ENCODE measurements at places on chromosomes 5 and 9.

GRCh38 chr5:117455236-117456233, 880.9 kb upstream of the SEMA6A start:
- no peak for DNase-seq

GRCh38 chr5:138543730-138544104, 681 bp upstream of the ETF1 start:
- no peak for DNase-seq

DNA sequence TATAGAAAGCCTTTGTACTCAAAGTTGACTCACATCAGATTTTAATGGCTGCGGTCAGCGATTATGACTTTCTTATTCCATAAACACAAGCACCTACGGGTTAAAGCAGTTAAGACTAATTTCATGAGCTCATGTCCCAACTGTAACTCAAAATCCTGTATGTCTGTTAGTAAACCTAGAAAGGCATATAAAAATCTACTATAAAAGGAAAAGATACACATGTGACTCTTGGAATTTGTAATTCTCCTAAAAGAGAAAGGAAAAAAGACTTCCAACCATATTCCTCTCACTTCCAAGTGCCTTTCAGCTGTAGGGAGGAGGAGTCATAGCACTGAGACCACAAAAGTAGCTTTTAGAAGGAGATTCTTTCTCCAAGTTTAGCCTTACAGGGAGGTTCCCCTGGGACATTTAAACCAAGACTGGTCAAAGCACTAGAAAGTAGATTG, 129.1 kb downstream of the EBF1 start:
- DNase-seq: no peak

GRCh38 chr5:4817767-4818166, 322.4 kb upstream of the ADAMTS16 start:
- DNase-seq: no peak

DNA sequence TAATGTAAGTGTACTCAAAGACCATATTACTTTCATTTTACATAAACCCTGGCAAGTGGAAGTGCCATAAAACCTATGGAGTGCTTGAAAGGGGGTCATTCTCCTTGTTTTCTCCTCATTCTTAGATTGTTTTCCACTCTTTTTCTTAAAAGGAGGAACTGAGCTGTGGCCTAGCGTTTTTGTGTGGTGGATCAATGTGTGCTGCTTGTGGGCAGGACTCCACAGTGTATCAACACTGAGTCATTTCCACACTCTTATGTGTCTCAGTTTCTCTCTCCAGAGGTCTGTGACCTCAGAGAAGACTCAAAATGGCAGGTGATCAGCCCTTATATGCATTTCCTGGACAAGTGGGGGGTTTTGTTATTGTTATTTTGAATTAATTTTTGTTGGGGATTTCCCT, 516.1 kb upstream of the CDH10 start:
- no peak for DNase-seq

DNA sequence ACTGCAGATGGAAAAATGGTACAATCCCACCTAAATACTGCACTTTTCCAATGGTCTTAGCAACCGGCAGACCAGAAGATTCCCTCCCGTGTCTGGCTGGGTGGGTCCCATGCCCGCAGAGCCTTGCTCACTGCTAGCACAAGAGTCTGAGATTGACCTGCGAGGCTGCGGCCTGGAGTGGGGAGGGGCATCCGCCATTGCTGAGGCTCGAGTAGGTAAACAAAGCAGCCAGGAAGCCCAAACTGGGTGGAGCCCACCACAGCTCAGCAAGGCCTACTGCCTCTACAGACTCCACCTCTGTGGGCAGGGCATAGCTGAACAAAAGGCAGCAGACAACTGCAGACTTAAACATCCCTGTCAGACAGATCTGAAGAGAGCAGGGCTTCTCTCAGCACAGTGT, 221.6 kb upstream of the CTNND2 start:
- no peak for DNase-seq

DNA sequence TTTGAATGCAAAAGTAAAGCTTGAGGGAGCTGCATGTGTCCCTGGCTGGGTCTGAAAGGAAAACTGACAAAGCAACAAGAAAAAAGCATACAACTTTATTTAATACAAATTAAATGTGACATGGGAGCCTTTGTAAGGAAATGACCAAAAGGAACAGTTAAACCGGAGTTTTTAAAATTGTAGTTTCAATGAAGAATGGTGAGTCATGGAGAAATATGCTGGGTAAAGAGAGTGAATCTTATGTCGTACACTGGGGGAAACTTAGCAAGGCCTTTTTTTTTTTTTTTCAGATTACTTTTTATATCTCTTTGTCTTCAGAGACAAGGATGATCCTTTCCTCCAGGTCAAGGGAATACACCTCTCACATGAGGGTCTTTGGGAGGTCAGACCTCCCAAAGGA, 50.1 kb upstream of the FBXL17 start:
- no peak for DNase-seq

DNA sequence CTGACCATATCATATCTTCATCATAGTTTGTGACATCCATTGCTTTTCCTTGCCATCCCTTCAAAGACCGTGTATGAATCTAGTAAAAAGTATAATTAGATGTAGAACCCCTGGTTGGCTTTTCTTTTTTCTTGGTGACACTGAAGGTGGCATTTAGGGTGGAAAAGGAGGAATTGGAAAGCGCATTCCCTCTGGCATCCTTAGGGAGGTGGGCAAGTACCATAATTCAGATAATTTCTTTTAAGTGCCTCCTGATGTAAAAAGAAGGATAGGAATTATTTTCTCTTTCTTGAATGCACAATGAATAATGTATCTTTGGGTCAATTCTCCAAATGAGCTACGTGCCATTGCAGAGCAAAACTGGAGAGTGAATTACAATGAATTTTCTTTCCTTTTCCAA, 73.2 kb upstream of the SMARCA2 start:
- DNase-seq: no peak

DNA sequence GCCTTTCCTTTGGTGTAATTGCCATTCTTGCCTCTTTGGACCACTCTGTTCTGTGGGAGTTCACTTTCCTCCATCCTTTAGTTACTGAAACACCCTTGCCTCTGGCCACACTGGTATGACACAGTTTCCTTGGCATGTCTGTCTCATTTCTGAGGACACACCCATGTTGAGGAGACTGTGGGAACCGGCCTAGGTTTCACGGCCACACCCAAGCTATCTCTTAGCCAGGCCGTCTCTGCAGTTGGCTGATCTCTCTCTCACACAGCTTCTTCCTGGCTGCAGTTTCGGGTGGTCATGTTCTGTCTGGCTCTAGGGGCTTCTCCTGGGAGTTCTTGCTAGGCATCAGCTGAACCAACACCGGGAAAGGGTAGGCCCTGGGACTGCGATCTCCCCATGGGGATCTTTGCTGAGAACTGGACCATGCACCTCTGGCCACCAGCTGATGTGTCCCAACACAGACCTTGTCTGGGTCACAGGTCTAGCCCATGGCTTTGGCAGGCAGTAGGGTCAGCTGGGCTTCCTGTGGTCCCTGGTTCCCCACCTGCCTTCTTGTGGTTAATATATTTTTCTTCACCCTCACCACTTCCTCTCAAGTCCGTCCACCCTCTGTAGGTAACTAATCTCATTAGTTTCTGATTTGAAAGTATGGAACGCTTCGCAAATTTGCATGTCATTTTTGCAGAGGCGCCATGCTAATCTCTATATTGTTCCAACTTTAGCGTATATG, 24.9 kb downstream of the ARHGEF37 start:
- no peak for DNase-seq

DNA sequence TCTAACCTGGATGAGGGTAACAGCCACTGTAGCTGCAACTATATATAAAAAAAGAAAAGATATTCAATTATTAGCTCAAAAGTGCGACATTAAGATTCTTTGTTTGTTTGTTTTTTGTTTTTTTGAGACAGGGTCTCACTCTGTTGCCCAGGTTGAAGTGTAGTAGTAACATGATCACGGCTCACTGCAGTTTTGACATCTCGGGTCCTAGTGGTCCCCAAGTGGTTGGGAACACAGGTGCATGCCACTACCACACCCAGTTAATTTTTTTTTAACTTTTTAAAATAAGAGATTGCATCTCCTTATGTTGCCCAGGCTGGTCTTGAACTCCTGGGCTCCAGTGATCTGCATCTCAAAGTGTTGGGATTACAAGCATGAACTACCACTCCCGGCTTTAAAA, 61.8 kb downstream of the MEF2C start:
- no peak for DNase-seq

DNA sequence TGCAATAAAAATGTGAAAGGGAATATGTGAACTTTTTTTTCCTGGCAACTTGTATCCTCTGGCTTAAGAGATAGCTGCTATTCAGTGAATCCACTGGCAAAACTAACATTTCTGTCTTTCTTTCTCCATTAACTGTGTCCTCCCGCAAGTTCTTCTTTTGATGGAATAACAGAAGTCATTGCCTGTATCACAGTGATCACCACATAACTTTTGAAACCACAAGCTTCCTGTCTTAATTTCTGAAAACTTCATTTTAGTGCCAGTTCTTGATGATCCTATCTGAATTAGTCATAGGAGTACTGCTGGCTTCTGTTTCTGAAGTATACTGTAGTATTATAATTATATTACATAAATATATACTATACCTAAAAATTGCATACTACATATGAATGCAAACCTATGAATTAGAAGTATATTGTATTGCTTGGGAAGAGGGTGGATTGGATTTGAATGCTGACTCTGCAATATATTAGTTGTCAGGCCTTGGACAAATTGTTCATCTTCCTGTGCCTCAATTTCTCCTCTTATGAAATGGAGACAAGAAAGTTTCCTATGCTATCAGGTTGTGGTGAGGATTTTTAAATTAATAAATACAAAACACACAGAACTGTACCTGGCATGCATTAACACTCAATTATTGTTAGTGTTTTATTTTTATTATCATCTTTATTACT, 441.6 kb downstream of the CETN3 start:
- no peak for DNase-seq

DNA sequence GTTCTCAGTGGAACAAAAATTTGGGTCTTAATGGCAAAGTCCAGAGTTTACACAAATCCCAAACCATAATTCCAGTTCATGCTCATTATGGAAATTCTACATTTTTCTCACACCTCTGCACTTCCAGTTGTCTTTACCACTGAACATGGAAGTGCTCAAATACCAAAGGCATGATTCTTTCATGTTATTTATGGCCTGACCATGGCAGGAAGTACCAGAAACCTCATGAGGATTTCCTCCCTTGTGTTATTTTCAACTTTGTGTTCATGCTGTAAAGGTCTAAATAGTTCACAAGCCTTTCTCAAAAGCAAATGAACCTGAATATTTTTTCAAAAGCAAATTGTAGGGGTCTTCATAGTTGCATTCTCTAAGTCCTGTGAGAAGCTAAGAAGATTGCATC, 82.0 kb upstream of the ITGA1 start:
- DNase-seq: no peak

DNA sequence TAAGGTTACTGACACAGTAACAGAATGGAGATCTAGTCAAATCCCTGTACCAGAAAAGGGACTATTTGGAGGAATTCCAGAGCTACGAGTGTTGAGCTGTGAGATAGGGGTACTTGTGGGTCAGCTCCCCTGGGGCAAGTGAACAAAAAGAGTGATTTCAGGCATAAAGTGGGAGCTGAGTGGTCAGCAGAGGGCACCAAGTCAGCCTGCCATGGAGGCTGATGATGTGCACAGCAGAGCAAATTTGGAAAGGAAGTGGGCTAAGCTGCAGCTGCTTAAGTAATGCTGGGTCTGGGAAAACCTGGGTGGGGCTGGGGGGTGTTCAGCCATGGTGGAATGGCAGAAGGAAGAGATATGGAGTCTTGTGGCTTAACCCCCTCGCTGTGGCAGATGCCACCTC, 327.9 kb downstream of the NTRK2 start:
- DNase-seq: no peak

DNA sequence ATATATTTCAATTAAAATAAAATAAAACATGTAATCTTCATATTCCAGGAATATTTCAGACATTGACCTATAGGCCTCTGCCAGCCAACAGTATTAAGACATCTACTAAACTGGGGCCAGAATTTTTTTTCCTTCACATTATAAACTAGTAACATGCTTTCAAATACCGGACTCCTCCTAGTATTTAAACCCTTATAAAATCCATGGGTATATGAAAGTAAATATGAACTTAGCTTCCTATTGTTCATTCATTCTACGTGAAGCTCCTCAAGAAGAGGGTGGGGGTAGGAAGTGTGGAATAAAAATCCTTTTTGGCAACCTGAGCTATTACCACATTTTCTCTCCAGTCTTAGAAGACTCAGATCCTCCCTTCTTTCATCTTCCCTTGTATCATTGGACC, 16.4 kb downstream of the SEMA5A start:
- DNase-seq: no peak

- no peak for DNase-seq
These were observed 172.5 kb downstream of the ACTL7B start for GRCh38 chr9:108683245-108683644.

GRCh38 chr5:51566953-51567352, 183.7 kb downstream of the ISL1 start:
- DNase-seq: no peak

DNA sequence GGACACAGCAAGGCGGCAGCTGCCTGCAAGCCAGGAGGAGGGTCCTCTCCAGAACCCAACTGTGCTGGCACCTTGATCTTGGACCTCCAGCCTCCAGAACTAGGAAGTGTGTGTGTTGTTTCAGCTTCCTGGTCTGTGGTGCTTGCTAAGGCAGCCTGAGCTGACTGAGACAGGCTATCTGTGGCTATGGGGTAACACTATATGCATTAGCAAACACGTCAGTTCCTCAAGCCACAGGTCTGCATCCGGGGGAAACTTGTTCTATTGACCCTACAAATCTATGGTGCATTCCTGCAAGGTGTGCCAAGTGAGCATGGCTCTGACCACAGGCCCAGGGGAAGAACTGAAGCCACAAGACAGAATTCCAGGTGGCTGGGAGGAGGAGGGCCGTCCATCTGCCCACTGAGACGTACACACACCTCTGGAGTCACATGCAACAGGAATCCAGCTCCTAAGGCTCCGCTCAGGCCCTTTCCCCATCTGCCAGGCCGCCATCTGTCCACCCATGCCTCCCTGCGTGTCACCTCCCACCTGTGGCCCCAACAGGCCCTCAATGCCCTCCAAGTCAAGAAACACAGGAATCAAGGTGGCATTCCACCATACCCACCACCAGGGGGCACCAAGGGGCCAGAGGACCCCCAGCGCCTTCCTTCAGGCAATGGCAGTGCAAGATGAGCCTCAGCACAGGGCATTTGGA, 174.9 kb downstream of the ROR2 start:
- DNase-seq: peak; percentile 16

DNA sequence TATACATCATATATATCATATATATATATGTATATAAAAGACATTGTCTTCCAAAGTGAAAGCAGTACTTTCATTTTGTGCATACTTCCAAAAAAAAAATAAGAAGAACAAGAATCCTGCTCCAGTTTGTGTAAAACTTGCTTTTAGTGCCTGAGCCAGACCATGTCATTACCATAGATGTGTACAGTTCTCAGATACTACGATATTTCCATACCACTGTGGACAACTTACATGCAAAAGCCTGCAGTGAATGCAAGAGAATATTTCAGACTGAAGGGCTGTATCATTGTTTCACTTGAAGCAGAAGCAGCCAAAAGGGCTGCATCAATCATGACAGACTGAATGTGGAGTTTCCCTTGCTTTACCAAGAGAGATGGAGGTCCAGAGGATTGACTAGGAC, 72.6 kb upstream of the CYLC2 start:
- no peak for DNase-seq

GRCh38 chr9:18834740-18835361, 198.2 kb downstream of the SAXO1 start:
- DNase-seq: no peak

- no peak for DNase-seq
These were observed 1.7 kb upstream of the RABL6 start for GRCh38 chr9:136806067-136806466.

GRCh38 chr9:126036881-126037291, 289.7 kb downstream of the PBX3 start:
- DNase-seq: no peak

GRCh38 chr9:85108229-85108628, 438.7 kb downstream of the NTRK2 start:
- no peak for DNase-seq
